ENCODE measurements at places on chromosomes 12 and 14.

DNA sequence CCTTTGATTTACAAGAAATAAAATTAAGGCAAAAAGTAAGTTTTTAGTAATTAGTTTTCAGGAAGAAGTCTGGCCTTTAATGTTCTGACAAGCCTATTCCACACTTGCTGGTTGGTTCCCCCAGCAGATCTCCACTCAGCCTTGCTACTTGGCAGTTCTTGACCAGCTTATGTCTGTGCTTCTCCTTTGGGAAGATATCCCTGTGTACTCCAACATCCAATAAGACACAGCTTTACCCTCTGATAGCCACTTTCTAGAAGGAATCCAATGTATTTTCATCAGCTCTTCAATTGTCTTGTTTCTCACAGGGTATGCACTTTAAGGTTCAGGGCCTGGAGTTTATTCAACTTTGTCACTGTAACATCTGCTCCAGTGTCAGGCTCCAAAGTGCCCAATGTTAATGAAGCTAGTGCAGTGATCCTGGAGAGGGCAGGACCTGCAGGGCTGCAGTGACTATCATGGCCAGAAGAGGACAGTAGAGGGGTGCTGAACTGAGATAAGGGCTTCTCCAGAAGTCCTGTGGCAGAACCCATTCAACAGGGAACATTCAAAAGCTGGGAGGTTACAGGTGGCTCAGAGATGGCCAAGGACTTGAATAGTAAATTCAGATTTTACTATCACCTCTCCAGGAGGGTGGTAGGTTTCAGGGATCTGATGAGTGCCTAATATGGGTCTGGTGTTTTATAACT is 22.9 kb downstream of the JKAMP start:
- DNase-seq, result peak; percentile 67

GRCh38 chr14:68630081-68630571 is 162.7 kb downstream of the ZFP36L1 start:
- no peak for DNase-seq

- no peak for DNase-seq
These were observed 294.3 kb downstream of the ALG10B start for GRCh38 chr12:38610808-38611350.

DNA sequence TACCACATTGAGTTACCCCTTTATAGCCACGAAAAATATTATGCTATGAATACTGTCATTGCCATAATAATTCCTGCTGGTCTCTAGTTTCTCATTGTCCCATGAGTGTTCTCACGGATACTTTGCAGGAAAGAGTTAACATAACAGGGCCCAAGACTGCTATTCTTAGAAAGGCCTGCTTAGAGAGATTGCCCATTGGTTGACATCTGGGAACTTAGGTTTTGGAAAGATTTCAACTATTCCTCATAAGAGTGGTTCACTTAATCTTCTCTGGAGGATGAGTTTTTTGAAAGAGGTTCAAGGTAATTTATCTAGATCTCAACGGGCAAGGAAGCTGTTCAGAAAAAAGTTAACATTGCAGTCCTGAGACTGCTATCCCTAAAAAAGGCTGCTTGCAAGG is 18.4 kb upstream of the PRPF39 start:
- DNase-seq, result no peak

GRCh38 chr12:101714877-101715444 is 17.5 kb downstream of the CHPT1 start:
- DNase-seq, result no peak

DNA sequence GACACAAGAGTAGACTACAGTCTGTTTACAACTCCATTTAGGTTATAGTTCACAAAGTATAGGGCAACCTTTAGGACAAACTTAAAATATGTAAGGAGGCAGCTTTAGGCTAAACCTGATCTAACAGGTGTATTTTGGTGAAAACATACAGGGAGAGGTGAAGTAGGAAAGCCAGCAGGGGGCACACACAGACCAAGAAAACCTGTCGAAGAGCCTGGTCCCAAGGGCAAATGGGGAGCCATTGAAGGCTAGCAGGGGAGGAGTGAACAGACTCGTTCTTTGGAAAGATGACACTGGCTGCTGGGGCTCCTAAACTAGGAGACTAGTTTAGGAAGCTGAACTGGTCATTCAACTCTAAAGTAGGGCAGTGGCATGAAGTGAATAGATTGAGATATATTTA is 138.8 kb upstream of the WSCD2 start:
- peak; percentile 2 for DNase-seq

DNA sequence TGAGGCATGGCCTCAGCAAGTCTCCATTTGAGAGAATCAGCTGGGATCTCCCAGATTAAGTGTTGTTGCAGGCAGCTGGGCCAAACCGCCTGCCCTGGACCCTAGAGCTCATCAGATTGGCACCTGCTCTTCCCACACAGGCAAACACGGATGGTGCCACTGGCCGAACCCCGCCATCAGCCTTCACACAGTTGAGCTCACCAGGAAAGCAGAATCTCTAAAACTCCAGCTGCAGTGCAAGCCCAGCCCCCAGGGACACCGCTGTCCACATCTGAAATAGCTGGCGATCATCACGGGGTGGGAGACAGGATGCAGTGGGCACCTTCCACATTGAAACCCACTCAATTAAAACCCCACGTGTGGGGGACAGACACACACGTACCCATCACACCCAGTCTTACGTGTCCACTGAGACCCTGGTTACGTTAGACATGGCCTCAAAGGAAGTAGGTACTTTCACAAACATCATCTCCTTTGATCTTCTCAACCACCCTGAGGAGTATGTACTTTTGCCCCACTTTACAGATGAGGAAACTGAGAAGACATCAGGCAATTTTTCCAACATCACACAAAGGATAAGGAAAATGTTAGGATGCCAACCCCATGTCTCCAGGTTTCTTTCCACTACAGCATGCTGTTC is 88.8 kb downstream of the SINHCAF start:
- no peak for DNase-seq
